ENCODE measurements at places on chromosomes 6 and 20.

DNA sequence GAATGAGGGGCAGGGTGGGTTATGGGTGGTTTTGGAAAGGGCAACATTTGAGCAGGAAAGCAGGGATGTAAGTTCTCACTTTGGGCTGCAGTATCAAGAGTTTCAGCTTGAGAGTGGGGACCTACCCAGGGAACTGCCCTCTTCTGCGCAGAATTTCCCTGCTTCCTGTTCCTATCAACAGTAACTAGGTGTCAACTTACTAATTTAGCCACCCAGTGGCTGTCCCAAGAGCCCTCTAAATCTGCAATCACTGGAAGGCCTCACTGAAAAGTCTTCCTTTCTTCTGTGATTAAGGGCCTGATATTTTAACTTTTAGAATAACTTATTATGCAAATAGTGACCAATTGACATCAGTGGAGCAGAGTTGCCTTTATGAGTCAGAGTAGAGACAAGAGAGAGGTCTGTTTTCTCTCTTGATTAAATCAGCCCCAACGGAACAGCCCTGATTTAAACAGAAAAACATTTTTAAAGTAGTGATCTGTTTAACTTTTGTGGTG is 118.2 kb upstream of the RIPOR2 start:
- DNase-seq: no peak

DNA sequence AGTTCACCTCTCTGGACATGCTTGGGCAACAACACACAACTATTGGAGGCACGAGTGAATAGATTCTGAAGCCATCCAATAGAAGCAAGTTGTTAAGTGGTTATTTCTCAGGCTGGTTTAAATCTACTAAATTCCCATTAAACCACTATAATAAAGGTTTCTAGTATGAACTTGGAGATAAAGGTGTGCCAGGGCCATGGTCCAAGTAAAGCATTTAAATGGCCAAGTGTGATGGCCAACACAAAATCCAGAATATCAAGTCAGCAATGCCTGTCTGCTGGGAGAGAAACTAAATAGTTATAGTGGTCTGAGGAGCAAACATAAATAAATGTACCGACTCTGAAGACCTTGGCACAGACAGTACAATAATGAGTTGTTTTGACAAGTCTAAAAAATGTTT is 294.3 kb upstream of the STXBP5 start:
- DNase-seq: no peak

DNA sequence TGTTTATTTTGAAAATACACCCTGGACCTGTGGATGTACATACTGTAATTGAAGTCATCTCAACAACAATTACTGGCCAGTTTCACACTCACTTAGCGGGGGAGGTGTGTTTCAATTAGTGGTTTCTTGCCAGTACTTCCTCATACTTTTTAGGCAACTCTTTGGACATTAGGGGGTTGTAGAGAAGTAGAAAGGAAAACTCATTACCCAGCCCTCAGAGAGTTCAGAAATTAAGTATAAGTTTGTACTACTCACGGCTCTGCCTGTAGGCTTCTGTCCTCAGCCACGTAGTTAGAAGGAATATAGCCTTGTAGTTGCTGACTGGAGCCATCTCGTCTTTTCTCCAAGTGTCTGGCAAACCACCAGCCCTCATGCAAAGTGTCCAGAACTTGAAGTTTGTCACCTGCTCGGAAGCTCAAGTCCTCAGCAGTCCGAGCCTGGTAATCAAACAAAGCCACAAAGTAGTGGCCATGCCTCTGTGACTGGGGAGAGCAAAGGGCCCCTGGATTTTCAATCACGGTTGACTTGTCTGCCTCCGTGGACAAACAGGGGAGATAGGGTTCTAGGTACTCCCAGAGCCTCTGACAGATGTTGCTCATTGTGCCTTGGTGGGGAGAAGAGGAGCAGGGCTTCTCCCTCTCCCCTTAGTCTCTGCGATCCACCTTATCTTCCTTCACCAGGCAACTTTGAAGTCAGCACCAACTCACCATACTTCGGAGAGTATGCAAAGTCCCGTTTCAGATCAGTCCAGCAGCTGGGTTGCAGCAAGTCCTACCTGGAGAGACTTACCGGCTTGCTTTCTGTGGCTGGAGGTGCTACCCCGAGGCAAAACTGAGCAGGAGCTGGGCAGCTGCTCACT is 749 bp downstream of the FRK start:
- no peak for DNase-seq

GRCh38 chr20:44153636-44154043 is 33.3 kb downstream of the JPH2 start:
- no peak for DNase-seq

GRCh38 chr20:2814587-2815051 is at the start of gene C20orf141:
Gene C20orf141, plus strand, starts transcription at chr20:2814987. Its CDS starts 198 bp downstream, at chr20:2815185.
- no peak for DNase-seq

- no peak for DNase-seq
Observed at GRCh38 chr20:6966721-6967120, 199.2 kb downstream of the BMP2 start.

- DNase-seq: no peak
Observed at GRCh38 chr20:63545814-63546213, 1.7 kb downstream of the SRMS start.

DNA sequence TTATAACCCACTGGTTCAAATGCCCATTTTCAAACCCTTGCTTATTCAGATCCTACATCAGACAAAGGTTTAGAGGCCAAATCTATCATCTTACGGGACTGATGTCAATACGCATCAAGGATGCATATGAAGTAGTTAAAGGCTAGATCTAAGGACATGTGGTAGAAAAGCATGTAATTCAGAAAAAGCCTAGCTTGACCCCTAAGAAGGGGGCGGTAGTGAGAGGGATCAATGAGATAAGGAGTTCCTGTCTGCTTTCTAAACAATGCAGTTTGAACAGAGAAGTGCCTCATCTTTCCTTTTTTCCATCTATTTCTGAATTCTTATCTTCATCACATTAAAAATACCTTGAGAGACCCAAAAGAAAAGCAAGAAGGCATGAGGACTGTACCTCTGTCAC is 237.7 kb downstream of the ARHGAP18 start:
- no peak for DNase-seq

- DNase-seq: no peak
Observed at GRCh38 chr6:157491571-157492232, 110.7 kb downstream of the ZDHHC14 start.

- DNase-seq: no peak
Observed at GRCh38 chr6:35905841-35906498, 14.9 kb downstream of the SRPK1 start.

DNA sequence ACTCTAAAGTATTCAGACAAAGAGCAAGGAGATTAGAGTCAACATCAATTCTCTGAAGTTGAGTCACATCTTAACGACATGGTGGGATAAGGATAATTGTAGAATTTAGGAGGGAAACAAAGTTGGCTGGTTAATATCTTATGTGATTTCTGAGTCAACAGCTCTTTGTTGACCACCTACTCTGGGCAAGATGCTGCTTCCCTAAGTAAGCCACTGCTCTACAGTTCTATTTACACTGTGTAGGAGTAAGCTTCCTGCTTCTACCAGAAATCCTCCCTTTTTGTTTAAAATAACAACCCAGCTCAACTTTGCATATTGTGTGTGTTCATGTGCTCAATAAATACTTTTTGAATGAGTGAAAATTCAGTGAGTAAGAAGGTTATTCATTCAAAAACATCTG is 3.1 kb downstream of the HS3ST5 start:
- DNase-seq: no peak

- no peak for DNase-seq
Observed at GRCh38 chr6:96784650-96785049, 52.6 kb downstream of the GPR63 start.

GRCh38 chr20:61115364-61116065 is 136.5 kb upstream of the CDH4 start:
- peak; percentile 73 for DNase-seq

DNA sequence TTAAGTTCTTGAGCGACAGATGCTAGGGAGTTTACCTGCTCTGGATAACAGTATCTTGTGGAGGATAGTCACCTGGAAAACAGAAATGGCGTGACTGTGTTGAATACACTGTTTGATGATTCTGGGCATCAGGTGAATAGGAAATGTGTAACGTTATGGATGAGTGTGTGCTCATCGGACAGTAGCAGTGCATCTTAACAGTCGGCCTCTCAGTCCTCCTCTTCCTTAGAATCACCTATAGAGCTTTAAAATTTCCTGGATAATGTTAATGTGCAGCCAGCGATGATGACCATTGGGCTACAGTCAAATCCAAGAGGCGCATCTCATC is 217.7 kb downstream of the OR2B2 start:
- DNase-seq: no peak

- DNase-seq: no peak
Observed at GRCh38 chr6:156658186-156658965, 118.8 kb upstream of the ARID1B start.

GRCh38 chr6:45728674-45729073 is 287.0 kb downstream of the CLIC5 start:
- no peak for DNase-seq

- no peak for DNase-seq
Observed at GRCh38 chr20:828987-829386, 4.5 kb upstream of the FAM110A start.

- DNase-seq: no peak
Observed at GRCh38 chr6:148112851-148113319, 229.8 kb upstream of the SASH1 start.

DNA sequence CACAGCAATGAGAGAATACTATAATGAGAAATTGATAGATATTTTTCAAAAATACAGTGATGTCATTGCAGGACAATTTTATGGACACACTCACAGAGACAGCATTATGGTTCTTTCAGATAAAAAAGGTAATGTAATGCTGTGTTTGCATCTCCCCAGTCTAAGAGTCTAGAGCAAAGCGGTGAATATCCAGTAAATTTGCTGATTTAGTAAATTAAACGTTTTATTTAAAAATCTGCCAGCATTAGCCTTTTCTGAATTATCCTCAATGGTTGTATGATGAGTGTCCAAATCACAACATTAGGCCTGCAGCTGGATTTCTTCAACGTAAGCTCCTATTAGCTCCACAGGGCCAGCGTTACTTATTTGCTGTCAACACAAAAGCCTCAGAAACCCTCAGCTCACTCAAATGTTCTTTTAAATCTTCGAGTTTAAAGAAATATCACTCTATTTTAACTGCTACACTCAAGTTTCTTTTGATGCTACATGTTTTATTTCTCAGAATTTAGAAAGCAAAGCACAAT is 16.0 kb downstream of the SMPDL3A start:
- no peak for DNase-seq

- no peak for DNase-seq
Observed at GRCh38 chr6:122568350-122568749, 41.9 kb upstream of the PKIB start.

GRCh38 chr6:3725145-3726047 is 26.1 kb downstream of the PXDC1 start:
- DNase-seq: no peak

All from C1 segment of cervical spinal cord (tissue), 14 donors.